ENCODE measurements at places on chromosomes 16 and 17. TPM values are rescaled to one million over a fixed set of nuclear protein-coding genes. Genes with fewer than 3 reads are reported as not detected.

GRCh38 chr17:78419970-78420815 lies 41.7 kb downstream of the PGS1 start:
- no peak for DNase-seq

- no peak for DNase-seq
Measured at GRCh38 chr16:72983241-72983640, 64.7 kb downstream of the ZFHX3 start.

GRCh38 chr16:49446805-49447204 lies 73.2 kb downstream of the C16orf78 start:
- no peak for DNase-seq

DNA sequence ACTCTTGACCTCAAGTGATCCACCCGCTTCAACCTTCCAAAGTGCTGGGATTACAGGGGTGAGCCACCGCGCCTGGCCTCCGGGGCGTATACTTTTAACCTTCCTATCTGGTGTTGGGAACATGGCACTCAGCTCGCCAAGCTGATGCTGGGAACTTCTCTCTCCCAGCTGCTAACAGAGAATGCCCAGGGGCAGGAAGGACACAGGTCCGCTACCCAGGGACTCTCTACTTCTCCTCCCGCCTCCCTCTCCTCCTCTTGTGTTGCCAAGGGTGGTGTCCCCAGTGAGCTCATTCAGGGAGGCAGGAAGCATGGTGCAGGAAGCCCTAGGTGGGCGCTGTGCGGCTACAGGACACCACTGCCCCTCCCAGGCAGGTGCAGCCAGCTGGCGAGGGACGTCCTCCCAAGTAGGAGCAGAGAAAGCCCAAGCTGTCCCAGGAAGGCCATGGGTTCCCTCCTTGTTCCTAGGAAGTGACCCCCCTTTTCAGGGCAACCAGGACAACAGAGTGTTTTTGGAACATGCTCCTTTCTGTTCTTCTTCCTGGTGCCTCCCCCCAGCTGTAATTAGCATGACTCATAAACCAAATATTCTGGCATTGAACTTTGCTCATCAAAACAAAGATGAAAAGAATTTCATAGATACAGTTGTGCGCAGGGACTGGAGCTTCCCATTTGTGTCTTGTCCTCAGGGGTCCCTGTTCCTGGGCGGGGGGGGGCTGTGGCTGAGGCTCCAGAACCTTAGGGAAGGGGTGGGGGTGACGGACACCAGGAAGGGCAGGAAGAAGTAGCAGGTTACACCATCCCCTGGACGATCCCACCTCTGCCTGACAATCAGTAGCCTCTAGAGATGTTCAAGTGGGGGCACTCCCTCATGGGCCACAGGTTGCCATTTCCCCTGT lies 2.7 kb downstream of the C1QTNF1 start:
- DNase-seq: no peak

DNA sequence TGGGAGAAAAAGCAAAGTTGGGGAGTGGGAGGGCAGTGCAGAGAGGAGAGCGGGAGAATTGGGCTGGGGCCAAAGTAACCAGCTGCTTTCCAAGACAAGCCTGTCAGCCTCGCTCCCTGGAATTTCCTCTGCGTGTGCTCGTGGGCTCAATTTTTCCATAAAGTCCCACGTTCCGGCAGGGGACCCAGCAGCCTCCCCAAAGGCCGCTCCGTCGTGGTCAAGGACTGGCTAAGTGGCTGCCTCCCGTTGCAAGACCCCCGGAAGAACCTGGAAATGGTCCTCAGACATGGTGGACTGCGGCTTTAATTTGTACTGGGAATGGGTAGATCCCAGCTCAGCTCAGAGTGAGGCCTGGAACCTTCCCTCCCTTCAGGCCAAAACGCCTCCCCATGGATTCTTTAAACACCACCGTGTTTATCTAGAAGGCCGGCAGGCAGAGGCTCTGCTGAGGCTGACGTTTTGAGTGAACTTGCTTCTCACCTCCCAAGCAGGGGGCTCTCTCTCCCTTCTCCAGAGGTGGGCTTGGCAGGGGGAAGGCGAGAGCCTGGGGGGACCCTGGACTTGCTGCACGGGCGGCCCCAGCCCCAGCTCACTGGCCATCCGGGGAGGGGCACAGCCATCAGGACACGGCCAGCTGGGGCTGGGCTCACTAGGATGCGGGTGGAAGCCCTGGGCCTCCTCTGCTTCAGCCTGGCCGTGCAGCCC lies 190.0 kb downstream of the C16orf95 start:
- no peak for DNase-seq

- no peak for DNase-seq
Measured at GRCh38 chr17:46081018-46081320, 81.9 kb downstream of the STH start.

DNA sequence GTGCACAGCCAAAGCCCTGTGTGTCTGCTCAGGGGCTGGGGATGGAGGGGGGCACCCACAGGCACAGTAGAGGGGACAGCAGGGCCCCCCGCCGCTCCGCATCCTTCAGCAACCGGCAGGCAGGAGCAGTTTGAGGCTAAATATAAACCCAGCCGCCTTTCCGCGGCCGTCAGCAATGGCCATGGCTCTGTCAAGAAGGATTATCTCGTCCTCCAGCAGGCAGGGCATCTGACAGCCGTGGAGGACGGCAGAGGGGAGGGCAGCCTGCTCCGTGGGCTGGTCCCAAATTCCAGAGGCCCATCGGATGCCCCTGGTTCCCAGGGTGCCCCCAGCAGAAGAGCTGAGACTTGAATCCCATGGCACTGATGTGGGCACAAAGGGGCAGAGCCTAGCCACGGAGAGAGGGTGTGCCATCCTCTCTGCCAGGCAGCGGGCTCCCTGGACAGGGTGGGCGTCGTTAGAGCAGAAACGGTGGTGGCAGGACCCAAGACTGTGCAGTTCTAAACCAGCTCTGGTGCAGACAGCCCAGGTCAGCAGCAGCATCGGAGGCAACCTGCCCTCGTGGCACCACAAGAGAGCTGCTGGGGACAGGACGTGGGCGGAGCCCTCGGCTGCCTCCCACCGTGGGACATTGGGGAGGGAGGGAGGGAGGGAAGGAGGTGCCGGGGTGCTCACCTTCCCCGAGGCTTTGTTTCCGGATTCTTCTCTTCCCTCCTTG lies 198.8 kb upstream of the CIBAR2 start:
- DNase-seq: no peak

GRCh38 chr17:9241371-9241712 lies 220.0 kb downstream of the NTN1 start:
- no peak for DNase-seq

GRCh38 chr16:76665571-76666275 lies 388.5 kb downstream of the CNTNAP4 start:
- DNase-seq: no peak

GRCh38 chr16:11706180-11706742 lies 36.4 kb downstream of the TXNDC11 start:
- DNase-seq: no peak

DNA sequence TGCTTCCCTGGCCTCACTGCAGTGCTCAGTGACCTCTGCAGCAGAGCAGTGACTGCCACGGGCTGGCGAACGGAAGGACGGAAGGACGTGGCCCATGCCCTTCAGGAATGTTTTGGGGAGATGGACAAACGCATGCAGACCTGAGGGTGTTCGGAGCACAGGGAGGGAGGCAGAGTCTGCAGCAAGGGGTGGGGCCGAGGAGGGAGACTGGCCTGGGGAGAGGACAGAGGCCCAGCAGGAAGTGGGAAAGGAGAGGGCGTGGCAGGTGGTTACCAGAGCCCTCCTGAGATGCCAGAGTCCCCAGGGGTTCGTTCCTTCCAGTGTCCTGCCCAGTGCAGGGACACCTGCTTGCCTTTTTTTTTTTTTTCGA lies 21.9 kb downstream of the ADORA2B start:
- no peak for DNase-seq

DNA sequence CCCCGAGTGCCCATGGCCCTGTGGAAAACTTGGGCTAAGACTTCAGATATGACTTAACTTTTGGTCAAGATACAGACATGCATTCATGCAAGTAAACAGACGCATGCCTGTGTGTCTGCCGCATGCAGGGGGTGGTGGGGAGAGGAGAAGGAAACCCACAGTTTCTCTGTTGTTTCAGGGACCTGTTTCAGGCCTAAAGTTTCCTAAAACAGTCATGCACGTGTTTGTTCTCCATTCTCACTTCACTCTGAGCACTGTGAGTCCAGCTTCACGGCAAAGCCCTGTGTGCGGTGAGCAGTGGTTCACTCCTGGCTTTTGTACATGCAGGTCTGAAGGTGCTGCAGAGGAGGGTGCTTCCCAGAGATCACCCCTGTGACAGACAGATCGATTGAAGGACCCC lies 158.7 kb downstream of the FOXL1 start:
- no peak for DNase-seq

GRCh38 chr16:58842156-58842555 lies 108.0 kb upstream of the GOT2 start:
- DNase-seq: no peak

DNA sequence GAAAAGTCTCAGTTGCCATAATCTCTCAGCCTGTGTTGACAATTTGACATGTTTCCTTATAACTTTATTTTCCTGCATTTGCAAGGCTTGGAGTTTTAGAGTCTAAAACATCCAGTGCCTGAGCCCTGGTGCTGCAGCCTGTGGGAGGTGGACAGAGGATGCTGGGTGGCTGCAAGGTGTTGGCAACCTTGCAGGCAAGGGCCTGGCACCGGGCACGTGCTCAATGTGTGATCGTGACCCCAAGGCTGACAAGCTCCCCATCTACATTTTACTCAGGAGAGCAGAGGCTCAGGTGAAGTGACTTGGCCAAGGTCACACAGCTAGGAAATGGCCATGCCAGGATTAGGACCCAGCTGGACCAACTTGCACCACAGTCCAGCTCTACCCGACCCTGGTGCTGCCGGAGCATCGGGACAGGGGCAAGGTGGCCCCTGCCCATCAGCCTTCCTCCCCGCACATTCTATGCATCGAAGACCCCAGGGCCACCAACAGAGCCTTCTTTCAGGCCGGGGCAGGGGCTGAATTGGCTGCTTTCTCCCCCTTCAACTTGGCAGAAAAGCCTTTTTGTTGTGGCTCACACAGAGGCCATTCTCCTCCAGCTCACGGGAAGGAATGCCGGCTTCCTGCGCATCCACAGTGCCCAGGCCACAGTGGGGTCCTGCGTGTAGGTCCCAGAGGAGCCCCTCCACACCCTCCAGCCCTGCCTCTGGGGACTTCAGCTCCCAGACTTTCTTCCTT lies 23.1 kb downstream of the MMP15 start:
- no peak for DNase-seq

- DNase-seq: no peak
Measured at GRCh38 chr16:11677959-11678881, 10.0 kb downstream of the SNN start.

DNA sequence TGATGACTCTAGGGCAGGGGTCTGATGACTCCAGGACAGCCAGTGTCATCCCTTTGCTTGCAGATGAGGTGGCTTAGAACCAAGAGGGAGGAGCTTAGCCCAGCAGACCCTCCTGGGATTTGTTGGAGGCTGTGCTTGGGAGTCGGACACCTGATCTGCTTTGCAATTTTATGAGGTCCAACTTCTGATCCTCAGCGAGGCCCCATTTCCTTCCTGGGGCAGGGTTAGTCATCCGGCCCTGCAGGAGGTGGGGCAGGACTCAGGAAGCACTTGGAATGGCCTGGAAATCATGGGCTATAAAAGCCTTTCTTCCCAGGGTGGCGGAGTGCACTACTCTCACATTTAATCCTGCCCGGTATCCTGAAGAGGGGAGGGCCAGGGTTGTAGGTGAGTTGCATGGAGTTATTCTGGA lies 168.5 kb downstream of the MSI2 start:
- no peak for DNase-seq

GRCh38 chr17:64682261-64683181 lies 20.4 kb upstream of the SMURF2 start:
- no peak for DNase-seq

DNA sequence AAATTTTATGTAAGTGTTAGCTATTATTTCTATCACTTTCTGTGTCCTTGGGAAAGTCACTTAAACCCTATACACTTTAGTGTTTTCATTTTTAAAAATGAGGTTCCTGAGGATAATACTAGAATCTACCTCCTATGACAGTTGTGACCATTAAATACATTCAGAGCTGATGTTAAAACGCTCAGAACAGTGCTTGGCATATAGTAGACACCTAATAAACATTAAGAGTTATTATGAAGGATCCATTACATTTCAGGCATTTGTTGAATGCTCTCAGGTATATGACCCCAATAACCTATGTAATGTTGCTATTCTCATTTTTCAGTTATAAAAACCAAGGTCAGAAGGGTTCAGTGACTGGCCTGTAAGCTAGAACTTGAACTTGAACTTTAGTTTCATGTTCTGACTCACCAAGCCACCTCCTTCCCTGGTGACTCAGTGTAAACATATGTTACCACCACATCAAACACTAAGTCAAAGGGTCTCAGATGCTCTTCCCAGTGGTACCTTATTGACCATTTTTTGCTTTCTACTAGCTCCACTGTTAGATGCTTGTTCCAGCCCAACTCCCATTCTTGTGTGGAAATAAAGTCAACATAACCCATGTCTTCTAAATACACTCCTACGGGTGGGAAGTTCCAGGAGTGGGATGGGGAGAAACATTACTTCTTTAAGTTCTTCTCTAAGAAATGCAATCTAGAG lies 47.6 kb downstream of the HSD17B2 start:
- no peak for DNase-seq

DNA sequence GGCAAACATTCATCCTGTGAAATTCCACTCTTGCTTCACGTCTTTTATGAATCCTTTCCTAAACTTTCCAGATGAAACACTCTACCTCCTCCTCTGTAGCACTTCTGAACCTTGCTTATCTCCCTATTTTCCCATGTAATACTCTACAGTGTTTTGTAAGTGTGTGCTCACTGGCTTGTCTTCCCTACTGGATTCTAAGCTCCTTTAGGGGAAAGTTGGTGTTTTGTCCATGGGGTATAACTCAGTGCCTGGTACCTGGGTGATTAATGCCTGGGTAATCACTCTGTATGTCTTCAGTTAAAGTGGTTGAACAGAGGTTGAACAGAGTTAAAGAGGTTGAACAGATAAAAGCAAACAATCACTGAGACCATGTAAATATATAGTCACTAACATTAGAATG lies 3.8 kb upstream of the KAT7 start:
- no peak for DNase-seq

GRCh38 chr16:11640987-11641817 lies 27.1 kb upstream of the SNN start:
- DNase-seq: peak; percentile 62

CEMP1 gene
- total RNA-seq: not detected

ARMC5 gene
- total RNA-seq: 15.9 TPM

PERCC1 gene
- total RNA-seq: 0.48 TPM

GLIS2 gene
- 0.13 TPM for total RNA-seq

GLTPD2 gene
- not detected for total RNA-seq

NOD2 gene
- total RNA-seq: 1.8 TPM

CD68 gene
- total RNA-seq: 12.7 TPM

STH gene
- total RNA-seq: not detected

ARL5C gene
- not detected for total RNA-seq

CCL3 gene
- total RNA-seq: 1,264 TPM

CDRT15L2 gene
- not detected for total RNA-seq

TRAPPC1 gene
- 158 TPM for total RNA-seq

OTOA gene
- 0.09 TPM for total RNA-seq

MAPT gene
- 0.42 TPM for total RNA-seq

ZNF267 gene
- 89.7 TPM for total RNA-seq

Measured in CD8-positive, alpha-beta memory T cell (primary cell).